OCI-LY7 (cell line): ENCODE measurements at places on chromosomes 16 and 17. TPM values are rescaled to one million over a fixed set of nuclear protein-coding genes. Genes with fewer than 3 reads are reported as not detected.
A peak's percentile ranks its signal among the peaks of the same experiment; 100 is the strongest.

GRCh38 chr16:2520784-2521531 is 787 bp downstream of the AMDHD2 start:
- peak; percentile 57 for DNase-seq

DNA sequence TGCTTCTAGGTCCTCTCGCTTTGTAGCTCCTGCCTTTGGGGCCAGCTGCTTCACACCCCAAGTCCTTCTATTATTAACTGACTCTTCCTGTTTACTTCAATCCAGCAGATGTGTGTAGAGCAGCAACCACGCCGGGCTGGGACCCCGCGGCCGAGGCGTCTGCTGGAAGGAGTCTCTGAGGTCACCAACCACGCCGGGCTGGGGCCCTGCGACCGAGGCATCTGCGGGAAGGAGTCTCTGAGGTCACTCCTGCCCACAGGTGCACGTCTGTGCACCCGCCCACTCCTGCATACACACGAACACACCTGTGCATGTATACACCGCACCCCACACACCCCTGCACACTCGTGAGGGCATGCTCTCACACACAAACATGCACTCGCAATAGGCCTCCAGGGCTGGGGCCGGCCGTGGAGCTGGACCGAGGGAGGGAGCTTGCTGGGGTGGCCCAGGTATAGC is 7.8 kb upstream of the TEX19 start:
- peak; percentile 98 for DNase-seq

- peak; percentile 84 for DNase-seq
Observed at GRCh38 chr17:8857919-8858318, 9.6 kb downstream of the PIK3R6 start.

- no peak for DNase-seq
Observed at GRCh38 chr17:82939621-82940135, 99.9 kb upstream of the ZNF750 start.

Gene ASGR1
- 0.85 and 1.2 TPM in 2 replicates for total RNA-seq

Gene C17orf67
- total RNA-seq: 5.4 and 6.0 TPM in 2 replicates

GRCh38 chr16:69330286-69331109 is at the start of gene PDF:
PDF (minus strand) TSS chr16:69330588; CDS start chr16:69330570, 18 bp downstream.
- peak; percentile 90 for DNase-seq

- no peak for DNase-seq
Observed at GRCh38 chr17:36691606-36692005, 90.2 kb downstream of the MRM1 start.

Gene SPNS2
- 1.6 TPM in 2 replicates for total RNA-seq

Gene PRSS53
- total RNA-seq: 5.7 and 6.1 TPM in 2 replicates

DNA sequence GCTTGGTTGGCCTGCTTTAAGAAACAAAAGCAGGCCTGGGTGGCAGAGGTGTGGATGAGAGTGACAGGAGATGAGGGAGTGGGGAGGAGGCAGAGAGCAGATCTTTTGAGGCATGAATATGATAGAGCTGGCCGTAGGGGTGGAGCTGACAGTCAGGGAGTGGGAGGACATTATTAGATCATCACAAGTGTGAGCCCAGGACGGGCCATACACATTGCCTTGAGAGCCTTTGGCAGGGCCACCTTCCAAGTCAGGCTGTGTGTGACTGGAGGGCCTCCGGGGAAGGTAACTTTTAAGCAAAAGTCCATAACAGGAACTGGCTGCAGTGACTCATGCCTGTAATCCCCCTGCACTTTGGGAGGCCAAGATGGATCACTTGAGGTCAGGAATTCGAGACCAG is 26.3 kb downstream of the GINS3 start:
- DNase-seq: peak; percentile 50

- no peak for DNase-seq
Observed at GRCh38 chr16:89042711-89043551, 50.7 kb upstream of the ACSF3 start.

DNA sequence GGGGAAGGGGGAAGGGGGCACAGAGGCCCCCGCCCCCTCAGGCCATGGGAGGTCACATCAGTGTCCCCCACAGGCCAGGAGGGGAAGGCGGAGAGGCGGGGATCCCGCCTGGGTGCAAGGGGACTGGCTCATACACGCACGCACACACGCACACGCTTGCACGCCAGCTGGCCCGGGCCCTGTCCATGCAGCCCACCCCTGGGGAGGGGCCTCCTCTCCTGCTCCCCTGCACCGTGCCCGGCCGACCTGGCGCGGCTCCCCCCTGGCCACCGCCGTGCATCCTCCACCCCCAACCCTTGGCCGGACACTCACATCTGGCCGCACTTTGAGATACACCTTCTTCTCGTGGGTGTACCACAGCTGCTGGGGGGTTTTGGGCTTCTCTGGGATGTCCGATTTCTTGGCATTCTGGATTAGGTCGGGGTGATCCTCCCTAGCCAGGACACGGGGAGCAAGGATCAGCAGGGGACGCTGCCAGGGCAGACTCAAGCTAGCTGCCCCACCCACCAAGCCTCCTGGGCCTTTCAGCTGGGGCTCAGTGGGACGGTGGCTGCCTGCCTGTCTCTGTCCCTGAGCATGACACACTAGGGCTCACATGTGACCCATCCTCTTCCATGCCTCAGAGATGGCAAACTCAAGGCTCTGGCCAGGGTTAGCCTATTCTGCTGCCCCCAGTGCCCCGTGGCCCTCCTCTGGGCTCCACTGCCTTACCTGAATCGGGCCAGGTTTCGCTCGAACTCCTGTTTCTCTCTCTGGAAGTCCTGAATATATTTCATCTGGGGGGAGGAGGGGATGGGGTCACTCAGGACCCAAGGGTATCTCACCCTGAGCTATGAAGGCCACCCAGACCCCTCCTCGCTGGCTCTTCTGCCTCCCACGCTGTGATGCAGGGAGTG is 6.7 kb downstream of the UBTF start:
- DNase-seq: no peak

- DNase-seq: no peak
Observed at GRCh38 chr17:33055171-33055611, 63.5 kb downstream of the SPACA3 start.

- no peak for DNase-seq
Observed at GRCh38 chr16:4052096-4052495, 64.1 kb downstream of the ADCY9 start.

GRCh38 chr16:87057211-87057881 is 259.8 kb downstream of the C16orf95 start:
- no peak for DNase-seq

DNA sequence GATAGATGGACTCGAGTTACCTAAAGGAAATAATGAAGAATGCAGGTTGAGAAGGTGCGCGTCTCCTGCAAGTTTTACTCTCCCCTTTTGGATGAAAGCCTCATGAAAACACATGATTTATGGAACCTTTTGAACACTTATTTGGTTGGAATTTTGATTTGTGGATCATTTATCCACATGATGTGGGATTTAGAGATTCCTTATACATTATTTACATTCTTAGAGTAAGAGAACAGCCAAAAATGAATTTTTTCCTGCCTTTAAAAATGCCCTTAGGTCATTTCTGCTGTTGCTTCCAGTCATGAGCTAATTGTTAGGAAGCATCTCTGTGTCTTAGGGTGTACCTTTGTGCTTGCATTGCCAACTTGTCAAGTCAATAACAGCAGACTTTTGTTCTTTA is 99.9 kb downstream of the RPTOR start:
- DNase-seq: no peak

GRCh38 chr17:7021993-7022778 is 664 bp upstream of the BCL6B start:
- peak; percentile 77 for DNase-seq

DNA sequence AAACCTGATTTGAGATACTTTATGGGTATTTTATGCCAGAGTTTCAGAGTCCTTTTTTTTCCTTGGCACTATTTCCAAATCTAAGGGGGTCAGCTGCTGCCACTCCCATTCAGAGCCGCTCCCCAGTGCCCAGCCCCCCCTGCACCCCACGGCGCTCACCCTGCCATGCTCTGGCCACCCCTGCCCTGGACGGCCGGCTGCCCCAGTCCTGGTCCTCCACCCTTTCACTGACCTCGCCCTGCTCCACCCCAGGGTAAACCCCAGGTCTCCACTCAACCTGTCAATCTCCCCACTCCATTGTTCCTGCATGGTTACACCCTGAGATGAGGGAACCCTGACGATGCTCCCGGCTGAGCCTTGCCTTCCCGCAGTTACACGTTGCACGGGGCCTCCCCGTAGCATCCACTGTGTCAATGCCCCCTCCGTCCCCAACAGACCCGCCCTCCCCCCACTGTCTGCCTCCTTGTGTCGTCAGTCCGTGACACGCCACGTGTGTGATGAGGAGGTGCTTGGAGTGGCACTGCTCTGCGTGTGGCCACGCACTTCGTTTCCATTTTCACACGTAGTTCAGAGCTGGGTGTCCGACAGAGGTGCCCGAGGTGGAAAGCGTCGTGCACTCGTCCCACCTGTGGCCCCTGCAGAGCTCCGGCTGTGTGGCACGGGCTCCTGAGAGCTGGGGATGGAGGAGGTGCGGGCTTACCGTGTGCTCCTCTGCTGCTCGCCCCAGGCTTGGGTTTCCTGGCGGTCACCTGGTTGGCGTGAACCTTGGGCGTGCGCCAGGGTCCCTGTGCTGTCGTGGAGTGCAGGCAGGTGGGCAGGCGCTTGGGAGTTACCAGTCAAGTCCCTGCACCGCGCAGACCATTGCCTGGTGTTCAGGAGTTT is 116.5 kb downstream of the BANP start:
- DNase-seq: no peak

Gene CCL13
- total RNA-seq: not detected in 2 replicates

Gene STAT3
- total RNA-seq: 28.7 and 37.2 TPM in 2 replicates

Gene SEZ6L2
- 0.83 and 1.0 TPM in 2 replicates for total RNA-seq

DNA sequence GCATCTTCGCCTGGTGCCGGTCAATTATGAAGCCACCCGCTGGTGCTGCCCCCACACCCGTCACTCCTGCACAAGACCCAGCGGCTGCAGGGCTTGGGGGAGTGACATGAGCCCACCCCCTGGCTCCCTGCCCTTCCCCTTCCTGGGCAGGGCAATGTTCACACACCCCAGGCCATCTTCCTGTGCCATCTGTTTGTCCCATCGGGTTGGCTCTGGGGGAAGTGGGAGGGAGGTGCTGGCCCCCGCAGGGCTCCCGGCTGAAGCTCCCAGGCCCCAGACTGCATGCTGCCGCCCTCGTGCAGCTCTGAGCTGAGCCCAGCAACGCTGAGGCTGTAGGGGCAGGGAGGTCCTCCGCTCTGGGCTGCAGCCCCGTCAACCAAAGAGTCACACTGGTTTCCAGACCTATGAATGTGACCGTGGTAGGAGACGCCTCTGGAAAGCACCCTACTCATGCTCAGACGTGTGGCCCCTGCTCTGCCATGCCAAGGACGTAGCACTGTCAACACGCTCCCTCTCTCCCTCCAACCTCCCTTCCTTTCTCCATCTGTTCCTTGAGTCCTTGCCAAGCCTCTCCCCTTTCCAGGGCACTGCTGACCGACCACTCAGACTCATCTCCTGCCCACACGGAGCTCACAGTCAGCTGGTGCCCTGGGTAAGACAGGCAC is 140.4 kb downstream of the ENGASE start:
- no peak for DNase-seq

DNA sequence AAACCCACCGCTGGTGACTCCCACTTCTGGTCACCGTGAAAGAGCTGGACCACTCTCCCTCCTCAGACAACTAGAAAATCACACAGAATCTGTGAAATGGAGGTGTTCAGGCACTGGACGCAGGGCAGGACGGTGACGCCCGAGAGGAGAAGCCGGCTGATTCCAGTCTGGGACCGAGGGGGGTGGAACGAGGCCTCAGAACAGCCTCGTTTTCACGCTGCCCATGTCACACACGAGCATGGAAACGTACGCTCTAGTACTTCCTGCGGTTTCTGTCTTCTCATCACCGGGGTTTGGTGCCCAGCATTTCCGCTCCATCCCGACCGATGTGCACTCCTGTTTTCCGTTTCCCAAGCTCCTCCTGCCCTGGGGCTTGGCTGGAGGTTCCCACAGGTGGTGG is 101.8 kb upstream of the METRNL start:
- DNase-seq: no peak

Gene NUPR1
- total RNA-seq: not detected in 2 replicates

DNA sequence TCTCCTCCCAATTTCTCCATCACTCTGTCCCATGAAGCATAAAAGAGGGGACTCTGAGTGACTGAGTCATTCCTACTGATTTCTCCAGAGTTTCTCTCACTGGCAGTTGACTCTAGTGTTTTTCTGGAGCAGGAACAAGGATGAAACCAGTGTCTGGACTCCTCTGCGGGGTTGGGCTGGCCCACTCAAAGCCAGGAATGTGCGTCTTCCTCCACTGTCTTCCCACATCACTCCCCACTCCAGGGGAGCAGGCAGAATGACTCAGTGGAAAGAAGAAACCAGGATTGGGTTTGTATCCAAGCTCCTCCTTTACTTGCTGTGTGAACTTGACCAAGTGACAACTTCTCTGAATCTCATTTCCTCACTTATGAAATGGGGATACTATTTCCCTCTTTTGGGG is 497.5 kb upstream of the SALL1 start:
- DNase-seq: no peak

GRCh38 chr16:4928227-4928626 is 8.7 kb downstream of the PPL start:
- DNase-seq: no peak
